ENCODE measurements at places on chromosomes 2 and 18. TPM values are rescaled to one million over a fixed set of nuclear protein-coding genes. Genes with fewer than 3 reads are reported as not detected.
A peak's percentile ranks its signal among the peaks of the same experiment; 100 is the strongest.

DNA sequence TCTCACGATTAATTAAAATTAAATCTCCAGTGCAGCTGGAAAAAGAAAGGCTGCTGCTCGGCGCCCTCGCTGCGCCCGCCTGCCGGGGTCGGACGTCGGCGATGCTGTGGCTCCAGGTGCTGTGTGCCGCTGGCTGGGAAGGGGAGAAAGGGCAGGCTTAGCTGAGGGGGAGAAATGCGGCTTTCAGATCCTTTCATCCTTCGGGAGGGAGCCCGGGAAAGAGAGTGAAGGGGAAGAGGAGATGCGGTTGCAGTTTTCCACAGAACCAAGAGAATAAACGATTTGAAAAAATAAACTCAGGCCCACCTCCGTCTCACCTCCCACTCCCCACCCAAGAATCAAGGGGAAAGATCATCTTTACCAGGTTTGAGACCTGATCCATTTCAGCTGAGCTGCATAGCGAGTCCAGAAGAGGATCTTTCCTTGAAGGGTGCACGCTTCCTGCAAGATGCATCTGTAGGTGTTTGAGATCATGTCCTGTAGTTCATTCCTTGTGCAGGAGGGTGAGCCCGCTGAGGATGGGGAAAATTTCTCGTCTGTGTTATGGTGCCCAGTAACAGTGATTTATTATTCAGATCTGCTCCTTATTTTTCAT is 495 bp downstream of the TMEM169 start:
- DNase-seq: no peak

- no peak for DNase-seq
Observed at GRCh38 chr2:42510608-42511243, 16.9 kb upstream of the KCNG3 start.

FTCDNL1 gene
- 1.4 TPM for total RNA-seq

DNA sequence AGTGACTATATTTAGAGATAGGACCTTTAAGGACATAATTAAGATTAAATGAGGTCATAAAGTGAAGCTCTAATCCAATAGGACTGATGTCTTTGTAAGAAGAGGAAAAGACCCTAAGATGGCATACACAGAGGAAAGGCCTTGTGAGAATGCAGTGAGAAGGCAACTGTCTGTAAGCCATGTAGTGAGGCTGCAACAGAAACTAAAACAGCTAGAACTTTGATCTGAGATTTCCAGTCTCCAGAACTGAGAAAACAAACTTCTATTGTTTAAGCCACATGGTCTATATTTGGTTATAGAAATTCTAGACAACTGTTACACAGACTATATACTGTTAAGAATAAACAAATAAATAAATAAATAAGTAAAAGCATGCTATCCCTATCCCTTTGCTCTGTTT is 276.8 kb downstream of the CNTNAP5 start:
- DNase-seq: no peak

- DNase-seq: no peak
Observed at GRCh38 chr18:51884039-51884438, 456.0 kb upstream of the DCC start.

- DNase-seq: no peak
Observed at GRCh38 chr18:68436485-68436884, 278.4 kb downstream of the TMX3 start.

TMEM169 gene
- total RNA-seq: 0.22 TPM

GRCh38 chr2:11248-11941 is 34.9 kb downstream of the FAM110C start:
- peak; percentile 69 for DNase-seq

PTCD3 gene
- total RNA-seq: 73.8 TPM

DNA sequence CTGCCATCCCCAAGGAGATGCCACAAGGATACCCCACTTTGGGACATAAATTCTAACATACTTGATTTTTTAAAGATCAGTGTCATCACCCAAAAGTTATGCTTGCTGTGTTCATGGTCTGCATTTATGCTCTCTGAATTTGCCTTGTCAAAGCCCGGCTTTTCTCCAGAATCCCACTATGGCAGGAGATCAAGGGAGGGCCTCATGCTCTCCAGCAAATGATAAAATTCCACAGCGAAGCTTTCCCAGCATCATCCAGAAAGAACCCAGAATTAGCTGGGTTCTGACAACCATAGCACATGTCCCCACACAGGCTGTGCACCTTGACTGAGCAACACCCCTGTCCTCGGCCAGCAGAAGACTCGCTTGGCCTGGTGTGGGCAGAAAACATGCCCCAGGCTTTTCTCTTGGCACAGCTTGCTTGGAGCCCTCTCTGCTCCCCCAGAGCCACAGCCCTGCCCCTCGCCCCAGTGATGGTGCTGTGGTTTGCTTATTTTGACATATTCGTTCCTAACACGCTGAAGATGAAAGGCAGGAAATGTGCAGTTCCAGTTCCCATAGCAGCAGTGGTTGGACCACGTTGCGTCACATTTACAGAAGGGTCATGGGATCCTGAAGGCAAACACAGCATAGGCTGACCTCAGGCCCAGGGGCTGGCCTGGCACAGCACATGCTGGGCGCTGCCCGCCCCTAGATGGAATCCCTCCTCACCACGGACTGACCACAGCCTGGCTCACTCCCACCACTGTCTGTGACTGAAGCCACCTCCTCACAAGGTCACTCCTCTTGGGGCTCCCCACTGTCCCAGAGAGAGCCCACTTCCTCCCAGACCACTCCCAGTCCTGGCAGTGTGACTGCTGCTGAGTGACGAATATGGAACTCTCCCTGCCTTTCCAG is 14.1 kb upstream of the CHRNA1 start:
- peak; percentile 27 for DNase-seq

GRCh38 chr2:169221745-169222369 is 140.5 kb downstream of the LRP2 start:
- no peak for DNase-seq

DNA sequence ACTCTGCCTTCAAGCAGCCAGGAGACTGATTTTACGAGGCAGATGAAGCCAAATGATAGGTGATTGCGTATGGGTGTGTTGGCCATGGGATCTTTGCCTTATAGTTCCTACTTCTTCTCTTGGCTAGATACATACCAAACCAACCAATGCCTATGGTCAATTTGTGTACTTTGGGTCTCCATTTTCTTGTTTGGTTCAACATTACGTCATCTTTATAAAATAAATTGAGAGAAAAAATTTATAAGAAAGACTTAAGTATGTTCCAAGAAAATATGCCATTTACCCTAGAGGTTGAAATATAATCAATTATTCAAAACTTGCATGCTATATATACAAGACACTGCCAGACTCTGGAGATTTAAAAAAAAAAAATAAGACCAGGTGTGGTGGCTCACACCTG is 150.9 kb downstream of the SP3 start:
- no peak for DNase-seq

- no peak for DNase-seq
Observed at GRCh38 chr2:120685066-120685973, 50.3 kb upstream of the GLI2 start.

DNA sequence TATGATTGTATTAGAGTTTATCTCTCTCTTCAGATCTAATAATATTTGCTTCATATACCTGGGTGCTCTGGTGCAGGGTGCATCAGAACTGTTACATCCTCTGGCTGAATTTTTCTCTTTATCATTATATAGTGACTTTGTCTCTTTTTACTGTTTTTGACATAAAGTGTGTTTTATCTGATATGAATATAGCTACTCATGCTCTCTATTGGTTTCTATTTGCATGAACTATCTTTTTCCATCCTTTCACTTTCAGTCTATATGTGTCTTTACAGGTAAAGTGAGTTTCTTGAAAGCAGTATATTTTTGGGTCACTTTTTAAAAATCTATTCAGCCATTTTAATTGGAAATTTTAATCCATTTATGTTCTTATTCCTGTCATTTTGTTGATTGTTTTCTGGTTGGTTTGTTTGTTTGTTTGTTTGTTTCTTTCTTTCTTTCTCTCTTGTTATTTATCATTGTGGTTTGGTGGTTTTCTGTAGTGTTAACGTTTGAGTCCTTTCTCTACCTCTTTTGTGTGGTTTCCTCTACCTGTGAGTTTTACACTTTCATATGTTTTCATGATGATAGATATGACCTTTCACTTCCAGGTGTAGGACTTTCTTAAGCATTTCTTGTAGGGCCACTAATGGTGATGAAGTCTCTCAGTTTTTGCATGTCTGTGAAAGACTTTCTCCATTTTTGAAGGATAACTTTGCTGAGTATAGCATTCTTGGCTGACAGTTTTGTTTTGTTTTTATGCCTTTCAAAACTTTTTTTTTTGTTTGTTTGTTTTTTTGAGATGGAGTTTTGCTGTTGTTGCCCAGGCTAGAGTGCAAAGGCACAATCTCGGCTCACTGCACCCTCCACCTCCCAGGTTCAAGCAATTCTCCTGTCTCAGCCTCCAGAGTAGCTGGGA is 54.9 kb downstream of the CCNT2 start:
- no peak for DNase-seq

GALNT5 gene
- 66.5 TPM for total RNA-seq

DNA sequence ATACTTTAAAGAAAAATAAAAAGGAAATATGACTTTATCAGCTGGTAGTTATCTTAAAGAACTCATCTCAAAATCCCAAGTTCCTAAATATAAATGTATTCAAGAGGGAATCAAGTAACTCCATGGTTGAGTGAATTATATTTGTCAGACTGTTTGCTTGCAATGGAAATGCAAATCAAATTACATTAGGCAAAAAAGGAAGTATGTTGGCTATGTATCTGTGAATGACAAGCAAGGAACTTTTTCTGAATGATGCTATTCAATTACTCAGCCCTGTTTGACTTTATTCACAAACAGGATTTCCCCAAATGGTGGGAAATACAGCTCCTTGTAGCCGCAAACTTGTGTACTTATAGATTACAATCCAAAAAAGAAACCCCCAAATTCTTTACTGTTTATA is 309.1 kb downstream of the ARL6IP6 start:
- no peak for DNase-seq

NFATC1 gene
- 4.4 TPM for total RNA-seq

GRCh38 chr2:100620481-100620880 is 57.7 kb downstream of the PDCL3 start:
- no peak for DNase-seq

DNA sequence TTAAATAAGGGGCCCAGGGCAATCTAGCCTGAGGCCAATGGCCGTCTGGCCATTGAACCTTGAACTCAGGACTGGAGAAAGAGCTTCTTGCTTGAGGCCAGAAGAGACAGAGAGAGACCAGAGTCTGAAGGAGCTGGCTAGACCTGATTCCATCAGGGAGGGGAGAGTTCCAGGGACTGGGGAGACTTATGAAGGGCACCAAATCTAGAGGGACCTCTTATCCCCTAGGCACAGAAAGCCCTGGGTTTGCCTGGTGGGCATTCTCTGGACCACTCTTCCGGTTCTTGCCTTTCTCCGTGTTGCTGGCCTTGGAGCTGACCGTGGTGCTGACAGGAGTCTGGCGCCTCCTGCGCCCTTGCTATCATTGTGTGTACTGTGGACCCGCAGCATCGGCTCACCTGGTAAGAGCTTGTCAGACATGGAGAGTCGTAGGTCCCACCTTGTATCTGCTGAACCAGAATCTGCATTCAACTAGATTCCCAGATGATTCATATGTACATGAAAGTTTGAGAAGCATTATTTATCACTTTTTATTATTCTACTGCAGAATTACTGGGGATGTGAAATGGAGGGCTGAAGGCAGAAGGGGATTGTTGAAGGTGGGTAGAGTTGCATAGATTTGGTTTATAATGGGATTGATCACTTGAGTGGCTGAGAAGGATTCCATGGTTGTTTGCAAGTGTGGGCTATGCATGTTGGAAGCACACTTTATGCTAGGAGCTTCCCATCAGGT is 4.3 kb upstream of the TRPM8 start:
- DNase-seq: no peak

DNA sequence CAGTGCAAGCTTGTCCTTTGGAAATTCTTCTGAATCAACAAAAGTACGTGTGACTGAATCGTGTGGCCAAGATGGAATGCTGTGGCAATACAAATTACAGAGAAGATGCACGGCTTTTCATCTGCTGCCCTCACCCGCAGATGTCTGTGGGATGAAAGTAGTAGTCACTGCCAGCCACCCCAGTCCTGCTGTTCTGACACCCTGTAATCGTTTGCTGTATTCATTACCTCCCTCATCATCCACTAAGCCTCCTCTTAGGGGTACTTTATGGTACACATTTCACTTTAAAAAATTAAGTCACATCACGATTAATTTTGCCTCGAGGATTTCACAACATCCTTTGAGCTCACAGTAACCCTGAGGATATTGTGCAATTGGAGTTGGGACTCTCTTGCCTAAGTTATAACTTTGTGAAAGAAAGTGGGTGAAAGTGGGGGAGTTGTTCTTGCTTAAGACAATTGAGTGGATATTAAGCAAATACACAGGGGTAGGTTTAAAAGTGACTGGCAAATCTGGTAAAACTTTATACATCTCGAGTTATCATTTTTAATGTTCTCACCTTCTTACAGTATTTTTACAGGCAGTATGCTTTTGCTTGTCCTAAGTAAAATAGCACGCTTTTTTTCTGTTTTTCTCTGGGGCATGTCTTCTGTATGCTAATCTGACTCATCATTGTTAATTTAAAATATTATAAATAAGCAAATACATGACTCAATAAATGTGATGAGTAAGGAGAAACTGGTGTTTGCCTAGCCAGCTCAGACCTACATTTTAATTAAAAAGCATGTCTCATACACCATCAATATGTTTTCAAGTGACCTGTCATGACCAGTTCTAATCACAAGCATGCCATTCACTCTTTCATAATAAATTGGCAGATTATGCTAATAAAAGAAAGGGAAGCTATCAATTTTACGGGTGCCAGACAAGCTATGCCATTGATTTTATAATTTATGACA is 680.9 kb downstream of the IRS1 start:
- no peak for DNase-seq

GRCh38 chr2:95231723-95232122 is 24.4 kb downstream of the ZNF892 start:
- DNase-seq: peak; percentile 76

- no peak for DNase-seq
Observed at GRCh38 chr18:62989195-62989594, 273.9 kb downstream of the PHLPP1 start.

DNA sequence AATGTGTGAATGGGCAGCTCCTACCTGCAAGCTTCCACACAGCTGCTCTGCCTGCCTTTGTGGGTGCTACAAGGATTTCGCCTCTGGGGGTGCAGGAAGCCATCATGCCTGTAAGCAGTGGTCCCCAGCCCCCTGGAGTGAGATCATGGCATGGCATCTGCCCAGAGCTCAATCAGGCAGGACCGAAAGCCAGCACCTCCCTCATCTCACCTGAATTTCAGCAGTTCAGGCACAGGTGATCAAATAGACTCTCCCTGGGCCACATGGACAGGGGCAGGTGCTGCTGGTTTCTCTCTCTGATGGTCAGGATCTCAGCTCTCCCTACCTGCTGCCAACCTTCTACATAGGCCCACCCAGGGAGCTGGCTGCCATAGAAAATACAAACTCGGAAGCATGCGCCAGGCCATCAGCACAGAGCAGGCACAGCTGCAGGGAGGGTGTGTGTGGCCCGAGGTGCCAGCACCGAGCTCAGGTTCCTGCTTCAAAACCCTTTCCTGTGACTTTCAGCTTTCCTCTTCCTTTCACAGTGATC is 133.2 kb upstream of the ID2 start:
- peak; percentile 13 for DNase-seq
